CD4-positive, alpha-beta T cell treated with Interleukin-17A for 1 hour (primary cell): ENCODE measurements at places on chromosomes 6 and 20.

- no peak for DNase-seq
These were observed 98.6 kb downstream of the RFX6 start for GRCh38 chr6:116975600-116975999.

GRCh38 chr6:52352239-52353018, 9.5 kb upstream of the PAQR8 start:
- DNase-seq, result no peak

DNA sequence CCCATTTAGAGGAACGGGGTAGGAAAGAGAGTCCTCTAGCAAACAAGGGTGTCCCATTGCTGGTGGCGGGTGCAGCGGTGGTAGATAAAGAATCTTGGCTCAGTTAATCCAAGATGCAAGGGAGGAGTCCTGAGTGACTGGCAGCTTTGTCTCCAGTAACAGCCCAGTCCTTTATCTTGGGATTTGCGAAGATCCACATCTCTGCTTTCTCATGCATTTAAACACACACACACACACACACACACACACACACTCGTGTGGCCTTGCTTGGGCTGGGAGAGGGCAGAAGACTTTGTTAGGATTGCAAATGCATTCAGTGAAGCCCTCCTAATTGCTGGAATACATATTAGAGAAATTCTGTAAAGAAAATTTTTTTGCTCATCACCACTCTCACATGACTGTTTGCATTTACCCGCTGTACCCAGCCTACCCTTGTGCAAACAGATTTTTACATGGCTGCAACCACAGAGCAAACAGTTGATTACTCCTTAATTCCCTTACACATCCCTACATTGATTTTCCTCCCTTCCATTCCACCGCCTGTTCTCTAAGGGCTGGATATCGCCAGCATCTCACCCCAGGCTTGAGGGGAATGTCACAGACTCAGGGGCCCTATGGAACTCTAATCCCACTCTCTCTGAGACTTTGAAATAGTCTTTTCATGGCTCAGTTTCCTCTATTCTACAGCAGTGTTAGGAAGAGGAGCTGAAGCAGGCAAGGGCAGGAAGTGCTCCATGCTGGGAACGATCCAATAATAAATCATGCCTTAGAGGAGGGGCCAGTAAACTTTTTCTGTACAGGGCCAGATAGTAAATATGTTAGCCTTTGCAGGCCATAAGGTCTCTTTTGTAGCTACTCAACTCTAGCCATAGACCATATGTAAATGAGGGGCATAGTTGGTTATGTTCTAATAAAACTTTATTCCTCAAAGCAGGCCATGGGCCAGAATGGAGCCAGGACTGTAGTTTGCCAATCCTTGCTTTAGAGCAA, 3.5 kb downstream of the C6orf132 start:
- no peak for DNase-seq

GRCh38 chr6:107821591-107821990, 2.5 kb downstream of the SCML4 start:
- peak; percentile 30 for DNase-seq

DNA sequence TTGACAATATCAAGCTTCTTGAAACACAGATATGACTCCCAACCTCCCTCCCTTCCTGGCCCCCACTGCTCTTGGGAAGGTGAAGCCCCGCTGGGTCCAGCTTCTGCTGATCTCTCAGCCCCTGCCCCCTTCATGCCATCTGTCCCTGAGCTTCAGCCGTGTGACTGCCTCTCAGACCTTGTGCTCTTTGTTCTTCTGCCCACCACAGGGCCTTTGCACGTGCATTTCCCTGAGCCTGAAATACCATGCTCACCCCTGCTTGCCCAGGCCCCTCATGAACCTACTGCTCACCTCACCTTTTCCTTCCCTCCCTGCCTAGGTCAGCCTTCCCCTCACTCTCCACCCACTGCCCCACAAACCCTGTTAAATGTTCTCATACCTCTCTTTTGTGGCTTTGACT, 241.7 kb upstream of the PMEPA1 start:
- no peak for DNase-seq

- DNase-seq, result no peak
These were observed 12.8 kb downstream of the NT5E start for GRCh38 chr6:85462673-85463072.

DNA sequence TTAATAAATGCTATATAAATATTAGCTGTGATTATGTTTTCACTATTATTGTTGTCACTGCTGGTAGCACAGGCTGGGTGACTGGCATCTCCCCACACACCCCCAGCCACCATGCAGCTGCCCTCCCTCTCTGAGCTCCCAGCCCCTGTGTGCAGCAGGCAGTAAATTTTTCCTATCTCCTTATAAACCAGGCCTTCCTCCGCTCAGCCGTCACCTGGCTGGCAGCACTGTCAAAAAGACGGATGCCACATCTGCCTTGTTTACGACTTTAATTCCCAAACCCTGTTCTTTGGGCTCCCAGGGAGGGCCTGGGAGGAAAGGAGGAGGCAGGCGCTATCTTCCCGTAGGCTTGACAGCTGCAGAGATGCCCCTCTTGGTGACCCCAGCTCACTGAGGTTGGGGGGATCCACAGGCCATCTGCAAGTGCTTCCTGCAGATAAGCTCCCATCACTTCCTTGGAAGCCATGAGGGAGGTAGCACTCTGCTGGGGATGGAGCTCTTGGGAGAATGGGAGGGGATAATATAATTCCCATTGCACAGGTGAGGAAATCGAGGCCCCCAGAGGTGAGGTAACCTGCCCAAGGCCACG, 94.5 kb downstream of the GRM4 start:
- no peak for DNase-seq

DNA sequence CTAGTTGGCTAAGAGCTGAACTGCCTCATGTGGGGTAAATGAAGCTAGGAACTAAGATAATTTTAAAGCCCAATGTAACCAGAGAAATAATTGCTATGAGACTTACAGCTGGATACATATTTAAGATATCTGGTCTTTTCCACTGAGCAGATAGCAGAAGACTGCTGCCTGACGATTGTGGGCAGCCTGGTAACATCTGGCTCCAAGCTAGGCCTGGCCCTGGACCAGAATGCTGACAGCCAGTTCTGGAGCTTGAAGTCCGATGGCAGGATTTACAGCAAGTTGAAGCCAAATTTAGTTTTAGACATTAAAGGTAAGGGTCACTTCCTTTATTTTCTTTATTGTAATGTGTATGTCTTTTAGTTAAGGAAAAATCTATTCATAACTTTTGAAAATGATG, 65.7 kb downstream of the RTN4IP1 start:
- DNase-seq, result no peak
